Body of pancreas (tissue), 4 donors: ENCODE measurements at places on chromosomes 6 and 20. TPM values are rescaled to one million over a fixed set of nuclear protein-coding genes. Genes with fewer than 3 reads are reported as not detected.

KCNQ5 gene
- total RNA-seq: 1.0 TPM

FILIP1 gene
- total RNA-seq: 3.0 TPM

SALL4 gene
- total RNA-seq: 5.9 TPM

OXT gene
- total RNA-seq: not detected

DNA sequence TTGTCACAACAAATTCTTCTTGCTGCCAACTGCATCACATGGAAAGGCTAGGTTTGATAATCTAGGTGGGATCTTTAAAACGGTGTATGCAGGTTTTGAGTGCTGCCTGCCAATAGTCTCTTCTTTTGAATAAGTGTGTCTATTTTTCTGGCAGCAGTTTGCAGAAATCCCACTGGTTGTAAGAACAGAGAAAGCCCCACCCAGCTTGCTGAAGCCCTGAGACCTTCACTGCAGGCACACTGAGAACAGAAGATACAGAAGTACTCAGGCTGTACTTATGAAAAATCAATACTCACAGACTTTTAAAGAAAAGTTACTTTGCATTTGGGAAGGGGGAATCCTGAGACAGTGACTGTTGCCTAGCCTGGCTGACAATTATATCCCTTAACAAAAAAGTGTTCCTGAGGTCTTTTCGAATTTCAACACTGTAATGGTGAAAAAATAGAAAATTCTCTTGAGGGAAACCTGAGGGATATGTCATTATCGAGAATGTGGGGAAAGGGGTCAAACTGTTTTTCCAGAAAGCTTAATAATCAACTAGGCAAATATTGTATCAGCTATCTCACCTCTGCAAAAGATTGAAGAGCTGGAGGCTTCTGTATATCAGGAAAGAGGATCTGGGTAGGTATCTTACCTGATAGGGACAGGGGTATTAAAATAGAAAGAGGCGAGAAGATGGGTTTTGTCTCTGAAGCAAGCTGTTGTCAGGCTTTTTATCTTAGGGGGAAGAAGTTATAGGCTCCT, 199.9 kb downstream of the LRFN2 start:
- DNase-seq: no peak

- DNase-seq: peak; percentile 42
Observed at GRCh38 chr20:63968928-63969760, 586 bp downstream of the ZNF512B start.

GRCh38 chr6:25866011-25866410, 8.0 kb downstream of the SLC17A3 start:
- DNase-seq: no peak

GRCh38 chr6:53492860-53493634, 51.9 kb downstream of the GCLC start:
- peak; percentile 33 for DNase-seq

DNA sequence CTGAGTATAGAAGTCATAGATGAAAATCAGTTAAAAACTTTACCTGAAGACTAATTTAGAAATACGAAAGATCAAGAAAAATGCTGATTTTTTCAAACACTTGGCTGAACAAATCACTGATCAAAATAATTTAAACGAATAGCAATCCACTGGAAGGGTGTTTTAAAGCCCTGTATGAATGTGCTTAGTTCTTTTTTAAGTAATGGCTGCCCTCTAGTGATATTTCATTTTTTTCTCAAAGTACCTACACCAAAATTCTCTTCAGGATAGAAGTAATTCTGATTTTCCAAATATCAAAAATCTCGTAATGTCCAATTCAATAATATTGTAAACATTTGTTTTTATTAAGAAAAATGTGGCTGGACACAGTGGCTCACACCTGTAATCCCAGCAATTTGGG, 32.5 kb downstream of the AKAP7 start:
- DNase-seq: no peak

GRCh38 chr6:18501663-18502013, 114.5 kb downstream of the RNF144B start:
- peak; percentile 16 for DNase-seq

DNA sequence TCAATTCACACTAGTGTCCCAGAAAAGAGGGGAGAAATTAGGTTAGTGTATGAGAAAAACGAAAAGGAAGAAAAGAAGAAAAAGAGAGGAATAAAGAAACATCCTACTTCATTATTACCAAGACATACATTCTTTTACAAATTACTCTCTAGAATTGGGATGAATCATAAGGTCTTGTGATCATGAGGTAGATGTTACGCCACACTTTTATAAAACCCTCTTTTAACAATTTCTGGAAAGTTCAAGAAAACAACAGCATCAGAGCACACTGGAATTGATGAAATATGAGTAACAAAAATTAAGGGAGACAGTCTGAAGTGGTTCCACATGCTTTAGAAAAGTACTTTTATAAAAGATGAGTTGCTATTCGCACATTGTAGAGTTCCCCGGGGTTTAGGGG, 32.6 kb upstream of the NRSN1 start:
- DNase-seq: no peak

GRCh38 chr20:61649105-61649859, 397.2 kb downstream of the CDH4 start:
- no peak for DNase-seq

DNA sequence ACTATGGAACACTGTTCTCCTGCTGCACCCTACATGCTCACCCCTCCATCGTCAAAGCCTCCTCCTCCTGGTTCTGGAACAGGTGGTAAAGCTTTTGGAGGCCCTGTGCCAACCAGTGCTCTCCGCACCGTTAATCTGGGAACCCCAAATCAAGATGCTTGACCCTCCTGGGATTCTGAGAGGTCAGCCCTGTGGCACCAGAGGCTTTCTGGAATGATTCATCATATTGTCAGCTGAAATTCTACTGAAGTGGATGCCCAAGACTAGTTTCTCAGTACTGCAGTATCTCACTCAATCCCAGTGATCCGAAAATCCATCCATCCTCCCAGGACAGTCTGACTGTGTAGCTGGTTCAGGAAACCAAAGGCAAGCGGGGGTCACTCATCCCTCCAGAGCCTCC, 92.7 kb downstream of the TRERF1 start:
- DNase-seq: no peak

DNA sequence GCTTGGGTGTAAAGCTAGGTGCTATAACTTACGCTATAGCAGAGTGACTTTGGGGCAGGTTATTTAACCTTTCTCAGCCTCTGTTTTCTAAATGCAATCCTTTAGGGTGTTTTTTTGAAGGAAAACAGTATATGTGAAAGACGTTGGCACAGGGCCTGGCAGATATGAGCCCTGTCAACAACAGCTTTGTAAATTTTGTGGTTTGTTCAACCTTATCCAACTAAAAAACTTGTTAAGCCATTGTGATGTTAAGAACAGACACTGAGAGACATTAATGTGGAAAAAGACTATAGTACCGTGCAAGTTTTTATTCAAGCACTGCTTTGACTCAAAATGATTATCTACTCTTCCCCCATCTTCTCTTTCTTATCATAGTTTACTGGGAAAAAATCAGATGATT, 8.2 kb downstream of the HECA start:
- no peak for DNase-seq

DNA sequence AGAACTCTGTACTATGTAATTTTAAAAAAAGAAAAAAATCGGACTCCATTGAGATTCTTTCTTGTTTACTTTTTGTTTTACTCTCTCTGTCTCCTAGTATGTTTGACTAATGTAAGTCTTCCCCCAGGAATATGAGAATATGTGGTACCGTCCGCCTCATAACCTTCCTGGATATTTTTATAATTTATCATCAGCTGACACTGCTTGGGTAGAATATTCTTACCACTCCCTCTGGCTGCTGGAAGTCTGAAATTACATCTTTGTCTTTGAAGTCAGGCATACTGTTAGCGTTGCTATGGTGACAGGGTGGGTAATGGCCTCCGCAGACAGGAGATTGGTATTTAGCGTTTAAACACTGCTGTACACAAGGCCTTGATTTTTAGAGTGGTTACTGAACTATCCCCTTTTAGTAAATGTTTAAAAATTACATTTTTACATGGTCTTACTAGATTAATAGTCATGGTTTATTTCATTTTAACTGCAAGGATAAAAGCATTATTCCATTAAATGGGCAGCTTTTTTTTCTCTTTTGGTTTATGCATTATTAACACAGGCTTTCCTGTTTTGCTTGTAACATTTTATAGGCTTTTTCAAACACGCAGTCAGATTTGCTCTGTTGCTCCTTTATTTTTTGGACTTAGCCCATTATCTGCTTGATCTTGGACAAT, 176.4 kb downstream of the ARID1B start:
- DNase-seq: no peak

GRCh38 chr6:43786664-43787329, 16.8 kb downstream of the VEGFA start:
- peak; percentile 48 for DNase-seq

GRCh38 chr6:32554116-32554965, 24.3 kb upstream of the HLA-DRB5 start:
- no peak for DNase-seq
